ENCODE measurements at places on chromosomes 11 and 22.

DNA sequence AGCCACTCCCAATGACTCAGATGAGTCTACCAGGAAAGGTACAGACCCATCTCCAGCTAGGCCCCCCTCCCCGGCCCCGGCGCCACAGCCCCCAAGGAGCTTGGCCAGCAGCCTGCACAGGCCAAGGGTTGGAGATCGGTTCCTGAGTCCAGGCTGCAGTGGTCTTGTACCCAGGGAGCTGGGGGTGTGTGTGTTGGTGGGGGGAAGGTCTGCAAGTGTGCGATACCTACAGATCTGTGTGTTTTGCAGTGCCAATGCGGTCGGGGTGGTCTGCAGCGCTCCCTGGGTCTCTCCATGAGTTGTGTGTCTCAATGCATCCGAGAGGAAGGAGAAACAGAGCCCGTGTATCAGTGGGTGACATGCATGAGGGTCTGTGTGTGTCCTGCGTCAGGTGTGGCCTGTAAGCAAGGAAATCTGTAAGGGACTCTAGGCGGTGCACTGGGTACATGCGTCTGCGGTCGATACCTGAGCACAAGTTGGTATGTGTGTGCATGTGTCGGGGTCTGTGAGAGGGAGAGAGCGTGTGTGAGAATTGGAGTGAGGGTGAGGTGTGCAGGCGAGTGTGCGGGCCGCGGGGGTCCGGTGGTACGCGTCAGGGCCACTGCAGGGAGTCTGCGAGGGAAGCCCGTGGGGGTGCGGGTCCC, 645 bp downstream of the CDC42BPG start:
- no peak for DNase-seq

GRCh38 chr22:37406441-37407235, 20.6 kb downstream of the ELFN2 start:
- no peak for DNase-seq

DNA sequence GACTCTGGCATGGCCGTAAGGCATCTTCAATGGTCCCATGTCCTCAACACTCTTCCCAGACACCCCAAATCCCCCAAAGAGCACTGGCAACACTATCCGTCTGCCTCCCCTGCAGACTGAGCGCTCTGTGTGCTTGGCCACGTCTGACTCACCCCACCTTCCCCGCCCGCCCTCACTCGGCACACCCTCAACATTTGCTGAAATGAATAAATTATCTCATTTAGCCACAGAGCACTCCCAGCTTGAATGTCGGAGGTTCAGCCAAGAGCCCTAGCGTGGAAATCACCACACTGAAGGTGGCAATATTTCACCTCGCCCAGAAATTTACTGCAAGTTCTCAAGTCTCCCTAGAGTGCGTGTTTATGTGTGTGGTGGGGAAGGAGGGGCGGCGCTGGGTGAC, 46.6 kb upstream of the TCF20 start:
- DNase-seq, result no peak

DNA sequence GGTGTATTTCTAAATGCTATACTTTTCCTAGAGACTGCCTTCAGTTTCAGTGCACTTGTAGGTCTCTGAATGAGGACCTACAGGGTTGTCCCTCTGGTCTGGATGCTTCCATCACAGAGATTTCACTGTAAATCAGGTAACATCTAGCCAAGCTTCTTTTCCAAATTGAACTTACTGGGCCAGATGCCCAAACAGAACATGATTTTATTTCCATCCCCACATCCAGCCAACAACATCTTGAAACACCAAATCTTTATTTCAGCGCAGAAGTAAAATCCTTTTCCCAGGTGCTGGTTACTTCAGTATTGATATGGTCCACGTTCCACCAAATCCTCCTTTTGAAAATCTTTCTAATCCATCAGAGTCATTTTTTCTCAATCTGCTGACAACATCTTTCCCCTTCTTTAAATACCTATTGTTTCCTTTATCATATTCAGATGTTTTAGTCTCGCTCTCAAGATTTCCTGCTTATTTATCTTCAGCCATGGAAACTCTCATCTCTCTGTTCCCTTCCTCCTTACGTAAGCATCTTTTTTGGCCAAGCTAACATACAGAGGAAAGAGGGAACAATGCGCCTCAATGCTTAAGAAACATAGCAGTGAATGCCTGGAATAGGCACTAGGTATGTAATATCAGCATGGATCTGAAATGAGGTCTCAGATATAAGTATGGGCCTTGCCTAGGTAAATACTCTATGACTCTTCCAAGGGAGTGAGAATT, 201.2 kb upstream of the MTNR1B start:
- no peak for DNase-seq

DNA sequence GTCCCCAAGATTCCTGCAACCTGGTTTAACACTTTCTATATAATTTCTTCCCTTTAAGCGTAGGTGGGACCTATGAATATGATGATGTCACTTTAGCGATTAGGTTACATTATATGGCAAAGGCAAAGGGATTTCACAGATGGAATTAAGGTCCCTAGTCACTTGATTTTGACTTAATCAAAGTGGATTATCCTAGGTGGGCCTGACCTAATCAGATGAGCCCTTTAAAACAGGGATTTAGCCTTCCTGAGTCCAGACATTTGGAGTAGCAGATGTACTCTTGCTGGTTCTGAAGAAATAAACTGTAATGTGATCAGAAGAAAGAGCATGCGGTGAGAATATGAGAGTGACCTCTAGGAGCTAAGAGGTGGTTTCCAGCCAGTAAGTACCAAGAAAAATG, 67.8 kb upstream of the LIN7C start:
- no peak for DNase-seq

GRCh38 chr11:8684600-8685290, 2.2 kb downstream of the RPL27A start:
- no peak for DNase-seq

DNA sequence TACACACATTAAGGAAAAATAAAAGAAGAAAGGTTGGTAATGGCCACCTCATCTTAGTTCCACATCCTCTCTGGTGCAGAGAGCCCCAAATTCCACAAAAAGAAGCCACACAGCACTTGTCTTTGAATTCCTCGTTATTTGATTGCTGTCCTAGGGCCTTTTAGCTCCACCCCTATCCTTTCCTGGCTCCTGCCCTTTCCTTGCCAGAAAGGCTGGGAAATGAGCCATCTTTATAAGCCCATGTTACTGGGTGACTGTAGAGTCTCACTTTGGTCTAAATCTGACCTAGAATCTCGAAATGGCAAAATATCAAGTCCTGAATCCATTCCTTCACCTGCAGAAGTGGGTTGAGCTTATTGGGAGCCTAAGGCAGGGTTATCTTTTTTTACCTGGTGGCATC, 4.3 kb upstream of the TMEM132A start:
- DNase-seq, result no peak

- no peak for DNase-seq
Measured at GRCh38 chr11:77244277-77245027, 57.0 kb downstream of the GDPD4 start.

- no peak for DNase-seq
Measured at GRCh38 chr11:31160504-31161422, 208.8 kb downstream of the DCDC1 start.
